Cardiac muscle cell (in vitro differentiated cells and primary cell): ENCODE measurements at places on chromosomes 2 and 18. TPM values are rescaled to one million over a fixed set of nuclear protein-coding genes. Genes with fewer than 3 reads are reported as not detected.

The TXNDC2 gene
- polyA plus RNA-seq: not detected in 2 replicates

The ERMN gene
- not detected in 2 replicates for polyA plus RNA-seq

GRCh38 chr2:95330794-95331338, 33.7 kb downstream of the KCNIP3 start:
- no peak for DNase-seq

The APOB gene
- 0.26 TPM in 1 of 2 replicates, not detected in the other for polyA plus RNA-seq

GRCh38 chr2:184047536-184047935, 550.8 kb upstream of the ZNF804A start:
- no peak for DNase-seq

- DNase-seq: peak; percentile 66
Observed at GRCh38 chr2:146124741-146125140, 1604.8 kb upstream of the ZEB2 start.

GRCh38 chr2:176479961-176480360, 210.7 kb downstream of the MTX2 start:
- no peak for DNase-seq

DNA sequence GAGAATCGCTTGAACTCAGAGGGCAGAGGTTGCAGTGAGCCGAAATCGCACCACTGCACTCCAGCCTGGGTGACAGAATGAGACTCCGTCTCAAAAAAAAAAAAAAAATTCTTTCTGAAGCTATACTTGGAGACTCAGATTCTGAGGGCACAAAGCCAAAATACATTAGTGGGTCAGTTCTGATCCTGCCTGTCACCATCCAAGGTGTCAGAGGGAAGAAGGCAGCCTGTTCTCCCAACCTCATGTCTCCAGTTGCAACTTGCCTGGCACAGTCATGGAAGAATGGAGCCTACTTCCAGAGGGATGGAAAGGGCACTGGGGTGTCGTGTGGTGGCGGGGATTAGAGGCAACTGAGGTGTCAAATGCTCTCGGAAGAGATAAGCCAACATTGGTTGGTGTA, 104.8 kb upstream of the GATA6 start:
- no peak for DNase-seq
